ENCODE measurements at places on chromosomes 3 and 15.
A peak's percentile ranks its signal among the peaks of the same experiment; 100 is the strongest.

GRCh38 chr3:18780959-18781358 lies 355.8 kb upstream of the SATB1 start:
- DNase-seq: no peak

GRCh38 chr3:153657461-153657860 lies 463.7 kb upstream of the ARHGEF26 start:
- DNase-seq: no peak

GRCh38 chr3:97999994-98000393 lies 27.8 kb upstream of the RIOX2 start:
- DNase-seq: no peak

DNA sequence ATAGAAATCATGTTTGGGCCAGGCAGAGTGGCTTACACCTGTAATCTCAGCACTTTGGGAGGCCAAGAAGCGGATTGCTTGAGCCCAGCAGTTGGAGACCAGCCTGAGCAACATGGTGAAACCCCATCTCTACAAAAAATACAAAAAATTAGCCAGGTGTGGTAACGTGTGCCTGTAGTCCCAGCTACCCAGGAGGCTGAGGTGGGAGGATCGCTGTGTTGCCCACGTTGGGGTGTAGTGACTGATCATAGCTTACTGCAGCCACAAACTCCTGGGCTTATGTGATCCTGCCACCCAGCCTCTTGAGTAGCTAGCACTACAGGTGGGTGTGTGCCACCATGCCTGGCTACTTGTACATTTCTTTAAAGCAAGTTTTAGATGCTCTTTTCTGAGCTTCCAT lies 114.3 kb downstream of the WDR76 start:
- peak; percentile 53 for DNase-seq

- DNase-seq: no peak
These were observed 97.5 kb downstream of the CFAP20DC start for GRCh38 chr3:58952128-58952917.

- DNase-seq: peak; percentile 69
These were observed 3.3 kb upstream of the XCR1 start for GRCh38 chr3:46030626-46031025.

GRCh38 chr3:128075522-128076482 lies 23.6 kb downstream of the SEC61A1 start:
- DNase-seq: peak; percentile 95
